Mucosa of descending colon (tissue), 3 donors: ENCODE measurements at places on chromosomes 13 and 19.
A peak's percentile ranks its signal among the peaks of the same experiment; 100 is the strongest.

DNA sequence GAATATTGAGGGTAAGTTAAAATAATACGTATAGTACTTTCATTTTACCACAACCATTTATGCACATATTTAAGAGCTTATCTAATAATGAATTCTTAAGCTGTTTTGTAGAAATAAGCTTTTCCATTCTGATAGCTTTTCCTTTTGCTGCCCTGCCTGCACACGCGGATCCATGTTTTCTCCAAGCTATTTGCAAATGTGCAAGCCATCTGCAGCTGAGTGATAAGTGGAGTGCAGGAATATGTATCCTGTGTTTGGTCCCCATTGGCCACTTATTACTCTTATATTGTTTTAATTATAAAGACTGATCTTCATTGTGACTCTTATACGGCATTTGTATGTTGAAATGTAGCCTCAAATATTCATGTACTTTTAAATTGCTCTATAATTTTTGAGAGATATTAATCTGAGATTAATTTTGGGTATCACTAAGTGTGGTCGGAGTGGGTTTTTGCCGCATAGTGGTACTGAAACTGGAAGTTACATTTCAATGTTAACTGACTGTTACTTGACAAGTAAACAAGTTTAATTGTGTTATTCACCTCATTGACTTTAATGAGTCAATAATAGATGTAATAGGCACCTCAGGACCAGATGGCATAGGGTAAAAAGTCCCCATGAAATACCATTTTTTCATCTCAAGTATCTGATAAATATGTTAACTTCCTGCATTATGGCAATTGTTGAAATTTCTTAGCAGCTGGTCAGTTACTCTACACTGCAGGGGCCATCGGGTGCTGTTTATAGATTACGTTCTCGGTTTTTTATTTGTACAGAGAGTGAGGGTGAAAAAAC lies 1567.4 kb downstream of the EFNB2 start:
- DNase-seq, result no peak

- DNase-seq, result no peak
These were observed 309.5 kb downstream of the TEX29 start for GRCh38 chr13:111629926-111630325.

DNA sequence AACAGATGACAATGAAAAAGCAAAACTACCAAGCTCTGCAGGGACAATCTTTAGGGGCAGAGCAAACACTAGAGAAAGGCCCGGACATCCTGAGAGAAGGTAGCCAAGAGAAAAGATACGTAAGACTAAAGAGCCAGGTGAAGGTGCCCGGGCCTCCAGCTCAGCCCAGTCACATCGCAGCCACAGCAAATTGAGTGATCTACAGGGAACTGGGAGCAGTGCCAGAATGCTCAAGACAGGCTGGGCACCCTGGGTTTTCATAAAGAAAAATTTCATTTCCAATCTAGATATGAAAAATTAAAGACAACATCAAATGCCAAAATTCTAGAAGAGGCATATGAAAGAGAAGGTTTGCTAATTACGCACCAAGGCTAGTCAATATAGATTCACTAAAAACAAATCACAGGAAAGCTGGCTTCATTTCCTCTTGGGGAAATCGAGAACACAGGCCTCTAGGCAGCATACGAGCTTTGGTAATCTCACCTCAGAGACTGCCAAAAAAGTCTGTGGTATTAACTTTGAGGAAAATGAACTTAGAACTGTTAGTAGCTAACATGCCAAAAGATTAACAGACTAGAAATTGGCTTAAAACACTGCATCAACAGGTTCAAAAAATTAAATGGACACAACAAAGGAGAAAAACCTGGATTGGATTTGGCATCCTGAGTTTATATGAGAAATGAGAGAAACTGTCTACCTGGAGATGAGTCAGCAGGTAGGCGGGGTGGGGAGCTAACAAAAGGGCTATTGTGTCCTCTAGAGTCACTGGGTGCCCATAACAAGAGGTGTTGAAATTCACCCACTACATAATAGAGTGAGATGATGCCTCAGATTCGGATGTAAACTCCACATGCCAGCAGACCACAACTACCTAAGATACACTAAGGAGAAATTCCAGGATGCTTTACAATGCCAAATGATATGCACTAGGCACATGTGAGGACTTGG lies 6.6 kb downstream of the ANKRD10 start:
- peak; percentile 74 for DNase-seq

GRCh38 chr13:32381539-32381938 lies 46.4 kb downstream of the N4BP2L1 start:
- no peak for DNase-seq
